Cerebellar nuclear complex (tissue), 1 donor: ENCODE measurements at places on chromosomes 3 and 15.

DNA sequence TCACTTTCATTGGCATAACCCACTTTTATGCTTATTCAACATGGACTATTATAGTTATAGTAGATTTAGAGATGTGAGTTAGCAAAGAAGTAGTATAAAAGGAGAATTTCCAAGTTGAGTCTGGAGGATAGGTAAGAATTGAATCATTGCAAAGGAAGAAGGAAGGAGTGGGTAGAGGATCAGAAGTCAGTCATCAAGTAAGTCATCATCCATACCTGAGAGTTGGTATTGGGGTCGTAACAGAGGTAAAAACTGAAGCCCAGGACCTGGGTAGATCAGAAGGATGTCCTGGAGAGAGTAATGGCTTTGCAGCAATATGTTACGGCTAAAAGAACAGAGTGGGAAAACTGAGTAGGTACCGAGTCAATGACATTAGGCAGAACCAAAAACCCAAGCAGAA is 265.7 kb downstream of the SUCLG2 start:
- DNase-seq, result no peak

DNA sequence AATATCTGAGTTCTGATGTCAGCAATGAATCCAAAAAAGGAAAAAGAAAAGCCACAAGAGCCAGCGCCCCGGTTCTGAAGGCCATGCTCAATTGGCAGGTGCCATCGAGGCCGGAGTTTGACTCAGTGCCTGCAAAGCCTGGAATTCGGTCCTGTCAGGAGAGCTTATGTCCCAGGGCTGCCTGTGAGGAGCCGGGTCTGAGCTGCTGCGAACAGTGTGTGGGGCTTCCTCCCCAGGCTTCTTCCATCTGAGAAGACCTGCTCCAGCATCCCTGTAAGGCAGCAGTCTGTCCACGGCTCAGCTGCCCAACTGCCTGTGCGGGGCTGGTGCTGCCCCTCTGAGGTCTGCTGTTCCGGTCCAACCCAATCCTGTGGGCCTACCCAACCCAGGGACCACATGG is 46.1 kb downstream of the ROPN1B start:
- DNase-seq, result no peak

DNA sequence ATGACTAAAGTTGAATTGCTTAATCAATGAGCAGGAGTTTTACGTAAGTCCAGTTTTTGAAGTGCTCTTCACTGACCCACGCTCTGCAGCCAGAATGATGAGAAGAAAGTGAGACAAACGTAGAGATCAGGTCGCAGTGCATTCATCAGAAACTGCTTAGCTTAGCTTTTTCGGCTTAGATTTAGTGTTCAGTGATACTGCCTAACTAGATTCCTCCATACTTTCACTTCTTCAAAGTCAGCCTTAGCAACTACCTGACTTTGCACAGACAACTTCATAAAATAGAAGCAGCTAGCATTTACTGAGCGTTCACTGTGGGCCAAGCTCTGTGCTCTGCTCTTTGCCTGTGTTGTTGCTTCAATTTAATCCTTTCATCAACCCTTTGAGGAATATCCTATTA is 116.1 kb downstream of the KCNH8 start:
- DNase-seq, result no peak

GRCh38 chr3:44883999-44884431 is 9.6 kb downstream of the TGM4 start:
- no peak for DNase-seq

DNA sequence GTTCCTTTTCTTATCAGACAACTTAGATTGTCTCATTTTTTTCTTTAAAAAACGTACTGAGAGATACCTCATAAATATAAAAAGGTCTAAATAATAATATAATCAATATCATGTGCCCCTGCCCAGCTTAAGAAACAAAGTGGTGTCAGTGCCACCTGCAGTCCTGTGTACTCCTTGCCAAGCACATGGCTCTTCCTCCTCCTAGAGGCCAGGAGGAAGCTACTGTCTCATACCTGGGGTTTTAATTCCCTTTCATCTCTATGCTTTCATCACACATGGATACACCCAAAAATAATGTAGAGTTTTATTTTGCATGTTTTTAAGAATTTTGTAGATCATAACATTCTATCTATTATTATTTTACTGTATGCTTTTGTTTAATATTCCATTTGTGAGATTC is 98.6 kb upstream of the C15orf61 start:
- no peak for DNase-seq

DNA sequence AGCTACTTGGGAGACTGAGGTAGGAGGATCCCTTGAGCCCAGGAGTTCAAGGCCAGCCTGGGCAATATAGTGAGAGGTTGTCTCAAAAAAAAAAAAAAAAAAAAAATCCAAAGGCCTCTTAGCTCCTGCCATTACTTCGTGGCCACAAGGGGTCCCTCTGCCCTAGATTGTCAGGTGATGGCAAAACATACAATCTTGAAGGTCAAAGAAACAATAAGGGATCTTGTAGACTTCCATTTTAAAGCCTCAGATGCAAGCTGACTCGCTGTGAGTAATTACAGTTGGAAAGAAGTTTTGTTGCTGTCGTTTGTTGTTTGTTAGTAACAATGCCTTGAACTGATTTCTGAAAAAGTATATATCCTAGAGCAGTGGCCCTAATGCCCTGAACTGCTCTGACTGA is 55.9 kb upstream of the PLCL2 start:
- no peak for DNase-seq

DNA sequence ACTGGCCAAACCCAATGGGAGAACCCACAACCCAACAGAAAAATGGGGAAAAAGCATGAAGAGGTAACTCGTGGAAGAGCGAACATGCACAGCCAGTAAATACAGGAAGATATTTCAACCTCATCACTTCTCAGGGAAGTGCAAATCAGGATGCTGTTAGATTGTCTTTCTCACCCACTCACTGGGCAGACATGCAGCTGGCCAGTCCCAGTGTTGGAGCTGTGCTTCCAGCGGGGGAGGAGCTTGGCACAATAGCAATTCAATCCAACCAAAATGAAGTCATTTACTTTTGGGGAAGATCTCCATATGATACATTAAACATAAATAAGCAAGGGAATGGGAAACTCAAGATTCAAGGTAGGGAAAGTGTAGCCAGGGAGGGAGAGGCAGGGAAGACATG is 12.1 kb downstream of the WNT7A start:
- no peak for DNase-seq

GRCh38 chr3:62911526-62911925 is 36.3 kb upstream of the CADPS start:
- no peak for DNase-seq

GRCh38 chr15:31237043-31237324 is 89.7 kb upstream of the KLF13 start:
- DNase-seq, result no peak

DNA sequence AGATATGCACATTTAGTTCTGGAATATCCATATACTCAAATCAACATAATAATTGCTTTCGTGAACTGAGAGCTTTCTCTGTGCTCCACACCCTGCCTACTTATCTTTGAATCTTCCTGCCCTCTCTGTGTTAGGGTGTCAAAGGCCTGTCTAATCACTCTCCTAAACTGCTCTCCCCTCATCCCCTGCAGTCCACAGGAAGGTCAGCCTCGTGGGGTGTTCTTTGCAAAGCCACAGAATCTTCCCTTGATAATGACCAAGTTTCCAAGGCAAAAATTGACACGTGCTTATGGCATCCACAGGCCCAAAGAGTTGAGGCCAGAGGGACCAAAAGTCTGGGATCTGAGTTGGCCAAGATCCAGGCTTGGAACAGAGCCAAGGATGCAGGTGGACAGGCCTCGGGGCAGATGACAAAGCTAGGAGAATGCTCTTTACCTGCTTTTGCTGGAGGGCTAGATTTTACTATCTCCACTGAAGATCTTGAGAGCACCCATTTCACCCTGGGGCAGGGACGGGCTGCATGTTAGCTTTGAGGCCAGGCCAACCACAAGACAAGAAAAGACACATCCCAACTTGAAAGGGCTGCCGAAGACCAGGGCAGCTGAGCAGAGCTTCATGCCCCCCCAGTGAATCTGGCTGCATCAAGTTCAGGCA is 20.4 kb downstream of the BHLHE40 start:
- no peak for DNase-seq

DNA sequence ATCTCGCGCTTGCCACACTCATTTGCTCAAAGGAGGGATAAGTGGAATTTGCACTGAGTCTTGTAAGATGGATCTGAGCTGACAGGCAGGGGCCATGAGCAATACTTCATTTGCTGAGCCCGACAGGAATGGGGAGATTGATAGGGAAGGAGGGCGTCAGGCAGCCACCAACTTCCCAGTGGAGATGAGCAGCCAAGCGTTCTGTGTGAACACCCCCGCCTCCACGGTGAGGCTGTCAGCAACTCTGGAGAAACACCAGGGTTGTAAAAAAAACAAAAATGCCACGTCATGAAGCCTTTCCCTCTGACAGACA is 36.8 kb downstream of the TLE3 start:
- DNase-seq, result no peak

GRCh38 chr3:106635826-106636225 is 741.4 kb upstream of the CCDC54 start:
- no peak for DNase-seq

DNA sequence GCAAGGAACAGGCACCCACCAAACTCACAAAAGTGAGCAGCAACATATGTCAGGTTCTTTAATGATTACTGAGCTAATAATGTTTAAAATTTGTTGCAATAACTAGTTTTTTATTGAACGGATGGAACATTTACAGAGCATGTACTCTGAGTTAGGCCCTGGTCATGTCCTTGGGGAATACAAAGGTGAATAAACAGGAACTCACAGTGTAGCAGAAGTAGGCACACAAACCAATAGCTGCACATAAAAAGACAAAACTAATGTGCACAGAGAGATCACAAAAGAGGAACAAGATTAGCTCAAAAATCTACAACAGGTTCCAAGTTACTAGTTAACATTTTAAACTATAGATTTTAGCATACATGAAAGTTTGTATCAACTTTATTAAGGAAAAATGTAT is 505.3 kb upstream of the PPP2R3A start:
- DNase-seq, result no peak

DNA sequence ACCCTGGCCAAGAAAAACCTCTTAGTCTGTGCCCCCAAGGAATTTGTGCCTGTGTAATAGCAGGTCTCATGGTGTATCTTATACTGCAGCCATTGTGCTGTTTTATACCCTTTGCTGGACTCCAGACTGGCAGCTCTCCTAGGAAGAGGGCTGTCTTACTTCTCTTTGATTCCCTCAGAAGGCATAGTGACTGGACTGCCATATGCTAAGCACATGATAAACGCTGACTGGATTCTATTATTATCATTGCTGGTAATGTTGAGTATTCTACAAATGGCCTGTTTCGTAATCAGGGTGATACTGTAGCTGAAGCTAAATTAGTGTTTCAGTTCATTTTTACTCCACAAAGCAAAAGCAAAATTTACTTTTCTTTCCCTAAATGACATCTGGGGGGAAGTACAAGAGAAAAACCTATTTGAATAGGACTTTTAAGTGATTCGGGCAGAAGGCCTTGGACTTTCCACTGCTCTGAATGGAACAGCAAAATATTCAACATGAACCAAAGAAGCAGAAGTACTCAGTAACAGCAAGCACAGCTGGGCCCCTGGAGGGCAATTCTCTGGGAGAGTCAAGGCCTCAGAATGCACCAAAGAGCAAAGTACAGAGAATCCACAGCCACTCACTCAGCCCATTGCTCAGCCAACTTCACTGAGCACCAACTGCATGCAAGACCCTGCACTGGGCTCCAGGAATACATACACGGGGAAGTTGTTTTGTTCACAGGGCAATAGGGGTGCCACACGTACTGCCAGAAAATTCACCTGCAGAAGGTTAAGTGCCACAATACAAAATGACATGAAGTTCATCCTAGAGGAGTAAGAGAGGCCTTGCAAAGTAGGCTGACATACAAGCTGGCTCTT is 7.9 kb upstream of the BCL2A1 start:
- no peak for DNase-seq

DNA sequence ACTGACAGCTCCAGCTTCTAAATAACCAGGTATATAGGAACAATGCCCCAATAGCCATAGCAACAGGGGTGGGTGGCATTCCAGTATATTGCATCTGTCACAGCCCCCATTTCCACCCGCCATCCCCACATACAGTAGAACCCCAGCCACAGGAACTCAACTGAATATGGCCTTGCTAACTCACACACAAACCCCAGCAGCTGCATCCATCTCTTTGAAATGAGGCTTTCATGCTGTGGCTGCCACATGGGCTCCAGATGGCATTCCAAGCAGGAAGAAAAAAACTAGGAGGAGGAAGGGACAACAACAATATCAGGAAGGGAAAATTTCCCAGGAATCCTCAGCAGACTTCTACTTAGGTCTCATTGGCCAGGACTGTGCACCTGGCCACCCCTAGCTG is 54.6 kb downstream of the CCR3 start:
- no peak for DNase-seq

DNA sequence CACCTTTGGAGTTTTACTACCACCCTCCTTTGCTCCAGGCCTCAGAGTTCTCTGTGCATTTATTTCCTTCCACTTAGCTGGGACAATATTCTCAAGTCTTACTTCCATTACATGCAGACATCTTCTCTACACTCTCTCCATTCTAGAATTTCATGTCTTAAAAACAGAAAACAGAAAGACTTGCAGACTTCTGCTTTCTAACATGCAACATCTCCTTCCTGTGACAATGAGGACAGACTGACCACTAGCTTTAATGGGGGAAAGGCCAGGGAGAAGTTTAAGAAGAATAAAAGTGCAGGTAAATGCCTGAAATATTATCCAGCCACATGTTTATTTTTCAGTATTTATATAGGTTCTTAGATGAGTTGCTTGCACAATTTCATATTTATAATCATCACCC is 17.1 kb upstream of the CSTA start:
- DNase-seq, result no peak

DNA sequence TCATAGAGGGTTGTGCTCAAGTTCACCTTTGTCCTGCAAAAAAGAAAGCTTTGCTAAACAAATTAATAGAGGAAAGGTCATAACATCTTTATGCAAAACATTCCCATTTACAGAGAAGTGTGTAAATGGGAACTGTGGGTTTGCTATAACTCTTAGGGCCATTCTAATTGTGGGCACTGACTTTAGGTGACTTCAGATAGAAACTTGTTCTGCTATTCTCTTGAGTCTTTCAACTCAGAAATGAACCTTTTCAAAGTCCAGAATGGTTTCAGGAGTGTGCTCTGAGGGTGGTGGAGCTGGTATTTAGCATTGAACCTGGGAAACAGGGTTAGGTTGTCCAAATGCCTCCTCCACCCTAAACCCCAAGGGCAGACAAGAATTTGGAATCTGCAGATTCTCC is 34.0 kb downstream of the SPTSSB start:
- no peak for DNase-seq

- no peak for DNase-seq
Observed at GRCh38 chr3:158846803-158847451, 45.1 kb downstream of the MFSD1 start.

DNA sequence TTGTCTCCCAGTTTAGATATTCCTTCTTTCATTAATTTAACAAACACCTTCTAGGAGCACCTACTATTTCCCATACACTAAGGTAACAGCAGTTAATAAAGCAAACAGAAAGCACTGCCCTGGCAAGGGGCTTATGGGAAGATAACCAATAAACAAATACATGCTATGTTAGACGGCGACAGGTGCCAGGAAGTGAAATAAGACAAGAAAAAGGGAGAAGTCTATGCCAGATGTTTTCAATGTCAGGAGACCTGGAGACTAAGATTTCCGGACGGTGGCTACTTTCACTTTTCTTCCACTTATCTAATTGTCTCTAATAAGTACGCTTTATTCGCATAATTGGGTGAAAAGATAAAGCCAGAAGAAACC is 32.5 kb upstream of the ZNF445 start:
- no peak for DNase-seq

- no peak for DNase-seq
Observed at GRCh38 chr15:69319384-69320375, 21.0 kb downstream of the PAQR5 start.

GRCh38 chr3:103963599-103963998 is 1403.1 kb upstream of the ALCAM start:
- DNase-seq, result no peak

GRCh38 chr3:64266065-64266931 is 41.0 kb upstream of the PRICKLE2 start:
- no peak for DNase-seq
